ENCODE measurements at places on chromosomes 12 and 14.

DNA sequence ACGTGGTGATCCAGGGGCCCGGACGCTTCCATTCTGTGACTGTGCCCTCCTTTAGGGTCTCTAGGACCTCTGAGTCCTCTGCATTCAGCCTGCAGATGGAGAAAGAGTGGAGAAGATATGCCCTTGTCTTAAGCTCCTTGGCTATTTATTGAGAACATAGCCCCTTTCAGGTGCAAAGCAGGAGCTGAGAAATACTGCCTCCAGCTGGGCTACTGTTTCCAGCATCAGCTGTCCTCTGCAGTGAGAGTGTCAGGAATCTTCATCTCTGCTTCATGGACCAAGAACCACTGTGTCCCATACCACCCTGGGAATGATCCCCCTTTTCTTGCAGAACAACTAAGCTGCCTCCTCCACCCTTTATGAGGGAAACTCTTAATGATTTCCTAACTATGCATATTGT, 47.8 kb upstream of the CEP83 start:
- no peak for DNase-seq

DNA sequence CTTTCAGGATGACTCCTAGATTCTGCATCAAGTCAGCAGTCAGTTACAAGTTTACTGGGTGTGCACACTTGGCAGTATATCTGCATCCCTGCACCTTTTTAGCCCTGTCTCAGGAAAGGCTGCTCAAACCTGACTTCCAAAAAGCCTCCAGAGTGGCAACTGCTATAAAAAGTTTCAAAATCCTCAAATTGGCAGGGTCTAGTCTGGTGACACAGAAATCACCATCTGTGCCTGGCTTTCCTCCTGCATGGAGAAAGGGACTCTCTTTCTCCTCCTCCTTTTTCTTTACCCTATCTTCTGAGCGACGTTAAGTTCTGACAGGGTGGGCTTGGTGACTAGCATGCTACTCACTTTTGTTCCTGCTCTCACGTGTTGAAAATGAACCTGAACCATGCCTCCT, 679.5 kb downstream of the C12orf50 start:
- DNase-seq, result no peak

GRCh38 chr14:36950812-36951211, 221.6 kb downstream of the SLC25A21 start:
- no peak for DNase-seq

- no peak for DNase-seq
Observed at GRCh38 chr12:127150479-127150878, 1116.5 kb upstream of the TMEM132C start.

- DNase-seq, result no peak
Observed at GRCh38 chr12:67520606-67521005, 127.9 kb upstream of the DYRK2 start.

GRCh38 chr12:43063650-43064049, 474.1 kb upstream of the PRICKLE1 start:
- DNase-seq, result no peak

- no peak for DNase-seq
Observed at GRCh38 chr14:37869633-37870032, 274.2 kb downstream of the TTC6 start.

- DNase-seq, result no peak
Observed at GRCh38 chr12:99147130-99147529, 500.4 kb upstream of the GARIN6 start.

- no peak for DNase-seq
Observed at GRCh38 chr14:82046512-82047226, 513.0 kb upstream of the SEL1L start.

GRCh38 chr14:62103464-62103863, 341.2 kb downstream of the SNAPC1 start:
- no peak for DNase-seq

GRCh38 chr12:96233939-96234461, 39.8 kb downstream of the ELK3 start:
- DNase-seq, result no peak

GRCh38 chr12:20616093-20616492, 79.0 kb upstream of the SLCO1C1 start:
- DNase-seq, result no peak

- no peak for DNase-seq
Observed at GRCh38 chr12:2161473-2161872, 108.7 kb downstream of the CACNA1C start.

DNA sequence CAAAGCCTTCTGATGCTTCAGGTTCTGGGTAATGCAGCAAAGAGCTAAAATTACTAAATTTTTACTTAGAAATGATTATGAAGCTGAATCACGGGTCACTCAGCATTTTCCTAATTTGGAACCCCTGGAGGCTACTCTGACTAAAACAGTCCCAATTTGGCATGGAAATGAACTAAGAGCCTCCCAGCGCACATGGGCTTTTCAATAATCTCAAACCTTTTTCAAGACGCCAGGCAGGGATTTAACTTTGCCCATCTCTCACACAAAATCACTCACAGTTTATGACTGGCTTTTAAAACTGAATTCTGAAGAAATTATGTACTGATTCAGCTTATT, 68.3 kb downstream of the LLPH start:
- DNase-seq, result no peak

DNA sequence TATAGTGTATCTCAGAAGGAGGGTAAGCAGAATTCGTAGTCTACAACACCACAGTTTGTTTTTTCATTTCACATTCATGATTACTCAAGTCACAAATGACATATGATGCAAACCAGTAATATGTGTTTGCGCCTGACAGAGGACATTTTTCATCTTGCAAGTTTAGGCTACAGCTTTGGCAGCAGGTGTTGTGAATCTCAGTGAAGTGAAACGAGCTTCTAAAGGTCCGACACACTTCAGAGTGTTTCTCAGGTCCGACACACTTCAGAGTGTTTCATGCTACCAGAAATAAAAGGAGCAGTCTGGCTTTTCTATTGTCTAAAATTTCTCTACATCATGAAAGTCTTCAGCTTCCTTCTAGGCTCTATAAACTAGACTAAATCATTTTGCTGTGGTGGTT, 22.7 kb downstream of the CLEC14A start:
- no peak for DNase-seq

DNA sequence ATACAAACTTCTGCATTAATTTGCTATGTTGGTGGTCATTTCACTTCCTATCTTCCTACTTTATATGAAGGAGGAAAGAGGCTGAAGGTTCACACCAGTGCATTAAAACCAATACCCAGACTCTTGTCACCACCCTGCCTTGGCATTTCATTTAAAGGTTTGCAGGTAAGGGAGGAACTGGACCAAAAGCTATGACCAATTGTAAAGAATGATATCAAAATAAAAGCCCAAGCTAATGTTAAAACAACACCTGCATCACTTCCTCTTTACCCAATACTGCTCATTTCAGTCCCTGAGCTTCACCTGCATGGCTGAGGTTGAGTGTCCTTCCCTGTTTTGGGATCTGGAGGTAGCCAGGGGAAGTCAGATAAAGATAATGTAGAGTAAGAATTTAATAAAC, 47.2 kb upstream of the TMEM233 start:
- no peak for DNase-seq

DNA sequence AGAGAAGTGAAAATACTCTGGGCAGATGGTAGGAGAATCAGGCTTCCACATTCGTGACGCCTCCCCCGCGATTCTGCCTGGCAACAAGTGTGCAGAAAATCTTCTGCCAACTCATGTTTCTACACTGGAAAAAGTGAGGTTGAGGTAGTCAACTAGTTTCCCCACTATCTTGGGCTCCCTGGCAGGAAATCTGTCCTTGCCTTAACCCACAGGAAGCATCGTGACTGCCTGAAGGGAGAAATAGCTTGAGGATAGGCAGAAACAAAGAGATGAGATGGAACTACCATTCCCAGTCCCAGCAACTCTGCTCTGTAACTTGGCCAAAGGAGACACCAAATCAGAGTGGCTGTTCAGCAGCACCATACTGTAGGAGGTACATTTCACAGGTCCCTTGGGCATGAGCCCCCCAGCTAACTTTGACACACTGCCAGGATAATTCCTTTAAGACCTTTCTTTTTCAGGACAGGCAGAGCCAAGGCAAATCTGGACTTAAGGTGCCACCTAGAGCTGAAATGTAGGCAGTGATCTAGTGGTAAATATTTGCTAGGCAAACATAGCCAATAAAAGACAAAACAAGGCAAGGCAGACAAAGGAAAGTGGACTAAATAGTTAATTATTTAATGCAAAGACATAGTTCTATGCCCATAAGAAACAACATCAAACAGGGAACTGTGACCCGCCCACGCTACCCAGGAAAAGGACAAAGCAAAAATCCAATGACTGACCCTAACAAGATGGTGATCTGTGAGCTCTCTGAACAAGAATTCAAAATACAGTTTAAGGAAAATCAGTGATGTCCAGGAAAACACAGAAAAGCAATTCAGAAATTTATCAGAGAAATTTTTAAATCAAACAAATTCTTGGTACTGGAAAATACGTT, 205.1 kb downstream of the PTPRO start:
- no peak for DNase-seq

- DNase-seq, result no peak
Observed at GRCh38 chr14:47674543-47675465, 601 bp downstream of the MDGA2 start.

DNA sequence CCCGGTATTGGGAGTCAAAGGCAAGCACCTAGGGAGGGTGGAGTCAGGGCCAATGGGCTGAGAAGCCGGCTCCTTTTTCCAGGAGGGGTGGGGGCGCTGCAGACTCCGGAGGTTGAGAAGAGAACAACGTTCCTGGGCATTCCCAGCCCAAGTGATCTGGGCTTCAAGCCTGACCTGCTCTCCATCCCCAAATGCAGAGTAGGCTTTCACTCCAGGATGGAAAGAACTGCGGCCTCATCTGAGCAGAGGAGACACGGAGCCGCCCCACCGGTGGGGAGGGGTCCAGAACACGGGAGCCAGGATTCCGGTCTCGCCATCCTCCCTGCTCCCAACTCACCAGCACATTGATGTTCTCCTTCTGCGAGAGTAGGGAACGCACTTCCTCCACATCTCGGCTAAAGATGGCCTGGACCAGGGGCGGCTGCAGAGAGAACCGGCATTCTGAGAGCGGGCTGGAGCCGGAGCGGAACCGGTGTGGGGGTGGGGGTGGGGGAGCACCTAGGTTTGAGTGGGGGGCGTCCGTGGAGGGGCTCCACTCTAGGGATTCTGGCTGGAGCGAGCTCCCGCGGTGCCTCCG, 605 bp downstream of the ANKRD52 start:
- no peak for DNase-seq

DNA sequence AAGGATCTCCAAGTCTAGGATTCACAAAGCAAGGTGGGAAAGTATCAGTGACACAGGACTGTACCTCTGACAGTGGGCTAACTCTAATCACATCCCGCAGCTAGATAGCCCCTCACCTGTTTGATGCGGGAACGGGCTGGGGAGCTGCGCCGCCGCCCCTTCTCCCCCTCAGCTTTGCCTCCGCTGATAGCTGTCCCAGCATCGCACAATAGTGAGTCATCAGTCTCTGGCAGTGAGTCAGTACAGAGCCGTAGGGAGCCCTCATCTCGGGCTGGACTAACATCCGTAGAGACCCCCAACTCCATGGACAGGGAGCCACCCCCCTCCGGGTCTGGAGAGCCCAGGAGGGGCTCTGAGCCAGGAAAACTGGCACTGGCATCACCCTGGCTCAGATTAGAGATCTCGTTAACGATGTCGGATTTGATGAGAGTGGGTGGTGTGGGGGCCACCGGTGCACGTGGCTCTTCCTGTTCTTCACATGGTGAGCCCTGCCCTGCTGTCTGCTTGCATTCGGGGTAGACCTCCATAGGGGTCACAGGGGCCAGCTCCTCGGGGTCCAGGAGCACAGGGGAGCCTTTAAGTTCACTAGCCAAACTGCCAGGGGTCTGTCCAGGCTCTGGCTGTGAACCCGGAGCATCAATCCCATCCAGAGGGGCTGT, 10.9 kb downstream of the KMT2D start:
- DNase-seq, result no peak

DNA sequence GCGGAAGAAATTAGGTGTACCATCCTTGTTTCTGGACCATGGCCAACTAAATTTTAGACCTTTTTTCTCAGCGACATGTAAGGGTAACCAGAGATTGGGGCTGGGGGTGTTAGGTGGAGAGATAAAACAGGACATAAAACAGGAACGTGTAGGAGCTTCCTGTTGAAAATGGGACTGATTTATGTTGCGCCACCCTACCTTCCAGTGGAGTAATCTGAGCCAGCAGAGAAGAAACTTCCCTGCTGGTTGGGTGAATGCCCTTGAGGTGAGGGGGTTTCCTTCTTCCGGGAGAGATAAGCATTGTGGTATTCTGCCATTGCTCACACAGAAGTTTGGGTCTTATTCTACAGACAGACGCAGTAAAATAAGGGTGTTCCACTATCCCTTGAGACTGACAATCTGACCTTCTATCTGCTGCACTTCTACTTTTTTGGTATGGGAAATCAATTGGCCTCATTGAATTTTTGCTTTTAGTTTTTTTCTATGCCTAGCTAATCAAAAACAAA, 417.6 kb downstream of the PCNX1 start:
- peak; percentile 42 for DNase-seq

DNA sequence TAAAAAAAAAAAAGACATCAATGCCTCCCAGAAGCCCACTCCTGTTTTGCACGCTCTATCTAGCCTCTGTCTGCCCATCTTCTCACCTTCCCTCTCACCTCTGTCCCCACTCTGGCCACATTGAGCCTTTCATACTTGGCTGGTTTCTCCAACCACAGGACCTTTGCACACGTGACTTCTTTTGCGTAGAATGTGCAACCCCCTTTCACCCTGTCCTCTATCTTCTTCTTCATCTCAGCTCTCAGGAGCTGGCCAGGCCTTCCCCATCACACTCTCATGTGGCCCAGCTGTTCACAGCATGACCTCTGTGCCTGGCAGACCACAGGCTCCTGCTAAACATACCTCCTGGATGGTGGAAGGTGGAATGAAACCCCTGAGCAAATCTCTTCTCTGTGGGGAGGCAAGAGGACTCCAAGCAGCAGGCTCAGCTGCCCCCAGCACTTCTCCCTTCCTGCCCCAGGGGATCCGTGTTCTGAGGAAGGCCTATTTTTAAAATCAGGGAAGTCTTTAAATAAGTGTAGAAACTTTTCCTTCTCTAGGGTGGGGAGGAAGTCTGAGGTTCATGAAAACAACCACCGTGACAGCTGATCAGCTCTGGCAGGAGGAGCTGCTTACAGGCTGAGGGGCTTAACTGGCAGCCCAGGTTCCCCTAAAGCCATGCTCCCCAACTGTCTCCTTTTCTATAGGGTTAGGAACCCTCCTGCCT, 11.6 kb downstream of the HVCN1 start:
- DNase-seq, result no peak

- DNase-seq, result no peak
Observed at GRCh38 chr12:119901670-119902069, 24.6 kb upstream of the CIT start.

DNA sequence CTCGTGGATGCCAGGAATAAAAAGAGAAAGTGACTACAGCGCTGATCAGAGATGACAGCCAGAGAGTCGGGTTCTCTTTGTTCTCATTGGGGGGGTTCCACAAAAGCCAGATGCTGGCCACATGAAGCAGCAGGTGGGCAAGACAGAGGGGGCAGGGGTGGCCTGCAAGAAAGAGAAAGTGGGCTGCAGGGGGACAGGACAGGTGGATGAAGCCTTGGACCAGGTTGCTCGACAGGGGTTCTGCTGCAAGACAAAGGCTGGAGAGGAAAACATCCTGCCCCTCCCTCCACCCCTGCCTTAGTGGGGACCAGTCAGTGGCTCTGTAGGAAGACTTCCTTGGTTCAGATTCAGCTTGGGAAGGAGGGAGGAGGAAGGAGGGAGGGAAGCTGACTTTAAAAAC, 126.2 kb downstream of the KSR2 start:
- DNase-seq, result no peak

- DNase-seq, result no peak
Observed at GRCh38 chr12:105382771-105383622, 52.5 kb downstream of the C12orf75 start.

All from activated CD8-positive, alpha-beta memory T cell treated with anti-CD3 and anti-CD28 coated beads, Interleukin-2, amount 50 U/mL, for 4 hours (primary cell).